Activated CD4-positive, alpha-beta T cell treated with anti-CD3 and anti-CD28 coated beads for 48 hours (primary cell): ENCODE measurements at places on chromosomes 3 and 15.

- no peak for DNase-seq
Measured at GRCh38 chr3:56890448-56891091, 88.8 kb upstream of the ARHGEF3 start.

- no peak for DNase-seq
Measured at GRCh38 chr3:72015463-72015862, 230.5 kb upstream of the PROK2 start.

DNA sequence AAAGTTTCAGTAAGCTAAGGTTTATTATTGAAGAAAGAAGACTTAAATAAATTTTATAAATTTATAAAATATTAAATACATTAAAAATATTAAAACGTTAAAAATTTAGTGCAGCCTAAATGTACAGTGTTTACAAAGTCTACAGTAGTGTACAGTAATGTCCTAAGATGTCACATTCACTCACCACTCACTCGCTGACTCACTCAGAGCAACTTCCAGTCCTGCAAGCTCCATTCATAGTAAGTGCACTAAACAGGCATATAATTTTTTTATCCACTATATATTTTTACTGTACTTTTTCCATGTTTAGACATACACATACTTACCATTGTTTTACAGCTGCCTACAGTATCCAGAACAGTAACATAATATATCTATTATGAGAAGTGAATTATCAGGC, 51.5 kb downstream of the TJP1 start:
- no peak for DNase-seq

- DNase-seq = no peak
Measured at GRCh38 chr3:12483872-12484197, 445 bp upstream of the TSEN2 start.

GRCh38 chr3:111859061-111859973, at the start of gene PHLDB2:
TSS of gene PHLDB2 (plus strand) at chr3:111859265. CDS start at chr3:111884078, 24,813 bp downstream.
- peak; percentile 60 for DNase-seq

GRCh38 chr3:123141276-123141675, 60.5 kb upstream of the SEC22A start:
- no peak for DNase-seq

DNA sequence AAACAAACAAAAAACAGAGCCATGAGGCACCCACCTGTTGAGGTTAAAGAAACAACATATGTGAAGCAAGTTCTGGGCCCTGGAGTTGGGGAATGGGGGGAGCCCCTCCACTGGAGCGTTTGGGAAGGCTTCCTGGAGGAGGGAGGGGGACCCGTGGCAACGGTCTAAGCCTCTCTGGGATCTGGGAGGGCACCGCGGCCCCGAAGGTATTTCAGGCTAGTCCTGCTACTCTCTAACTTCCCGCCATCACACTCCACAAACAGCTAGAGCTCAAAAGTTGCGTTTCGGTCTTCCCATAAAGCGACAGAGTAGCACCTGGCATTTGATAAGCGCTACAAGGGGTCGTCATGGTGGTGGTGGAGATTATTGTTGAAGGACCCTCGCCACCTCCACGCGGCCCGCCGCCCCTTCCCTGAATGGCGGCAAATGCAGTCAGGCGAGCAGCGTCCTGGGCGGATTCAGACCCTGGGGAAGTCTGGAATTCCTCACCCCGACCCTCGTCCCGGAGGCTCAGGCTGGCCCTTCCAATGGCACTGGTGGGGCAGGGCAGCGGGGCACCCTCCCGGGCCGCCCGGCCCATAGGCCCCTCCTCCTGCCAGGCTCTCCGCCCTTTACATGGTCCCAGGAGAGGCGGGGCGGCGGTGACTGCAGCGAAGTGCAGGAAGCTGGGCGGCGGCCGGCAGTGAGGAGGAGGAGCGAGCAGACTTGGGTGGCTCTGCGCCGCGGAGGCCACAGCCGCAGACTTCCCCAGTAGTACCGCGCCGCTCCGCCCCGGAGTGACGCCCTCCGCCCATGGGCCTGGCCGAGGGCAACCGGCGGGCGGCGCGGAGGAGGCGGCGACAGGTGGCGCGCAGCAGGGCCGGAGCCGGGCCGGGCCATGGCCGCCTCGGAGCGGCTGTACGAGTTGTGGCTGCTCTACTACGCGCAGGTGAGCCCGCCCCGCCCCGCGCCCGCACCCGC, at the start of gene NBEAL2:
NBEAL2 (plus strand) TSS at position 682 of the 960 bp plus-strand sequence; CDS start at position 878, 196 bp downstream.
- DNase-seq = peak; percentile 98

GRCh38 chr3:177481329-177481728, 284.0 kb upstream of the TBL1XR1 start:
- DNase-seq = no peak

DNA sequence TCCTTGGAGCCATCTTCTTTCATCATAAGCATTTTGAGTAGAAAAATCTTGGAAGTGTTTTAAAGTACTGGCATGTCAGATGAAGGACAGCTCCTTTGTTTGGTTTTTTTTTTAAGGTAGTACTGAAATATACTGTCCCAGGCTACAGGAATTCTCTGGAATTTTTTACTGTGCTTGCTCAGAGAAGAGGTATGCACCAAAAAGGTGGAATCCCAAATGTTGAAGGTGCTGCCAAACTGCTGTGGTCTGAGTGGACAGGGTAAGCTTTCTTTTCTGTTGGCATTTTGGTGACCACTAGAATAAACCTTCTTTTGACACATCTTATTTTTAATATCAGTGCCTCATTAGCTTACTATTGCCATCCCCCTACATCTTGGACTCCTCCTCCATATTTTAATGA, 7.2 kb downstream of the GNL3 start:
- no peak for DNase-seq

DNA sequence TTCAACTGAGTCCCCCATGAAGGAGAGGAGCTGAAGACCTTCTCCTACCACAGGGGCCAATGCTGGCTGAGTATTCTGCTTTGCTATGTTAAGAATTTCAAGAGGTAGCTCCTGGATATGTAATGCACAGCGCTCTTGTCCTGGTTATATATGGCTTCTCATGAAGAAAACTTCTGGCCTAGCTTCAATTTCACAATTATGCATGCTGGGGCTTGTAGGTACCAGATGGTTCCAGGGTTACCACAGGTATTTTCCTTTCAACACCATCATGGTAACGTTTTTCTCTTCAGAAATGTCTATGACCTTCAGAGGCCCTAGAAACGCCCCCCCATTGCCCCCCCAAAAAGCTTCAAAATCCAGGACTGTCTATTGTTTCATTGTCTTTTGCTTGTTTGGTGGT, 311.7 kb upstream of the ICE2 start:
- DNase-seq = no peak

DNA sequence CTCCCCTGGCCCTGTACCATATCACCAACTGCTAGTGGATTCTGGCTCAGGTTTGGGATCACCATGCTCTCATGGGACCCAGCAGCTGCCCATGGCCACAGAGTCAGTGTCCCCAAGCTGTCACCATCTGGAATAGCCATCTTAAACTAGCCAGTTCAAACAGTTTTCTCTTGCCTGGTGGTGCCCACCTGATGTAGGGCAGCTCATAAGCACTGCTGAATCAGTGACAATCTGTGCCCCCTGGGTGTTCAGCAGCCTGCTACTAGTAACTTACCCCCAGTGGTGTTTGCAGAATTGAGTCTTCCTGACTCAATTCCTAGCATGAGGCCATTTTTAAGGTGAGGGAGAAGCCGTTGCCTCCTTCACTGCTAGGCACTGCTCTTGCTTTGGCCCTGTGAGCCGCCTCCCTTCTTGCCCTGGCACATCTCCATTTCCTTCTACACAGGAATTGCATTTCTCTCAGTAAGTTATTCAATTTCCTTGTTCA, 7.9 kb downstream of the RPSA start:
- peak; percentile 39 for DNase-seq

DNA sequence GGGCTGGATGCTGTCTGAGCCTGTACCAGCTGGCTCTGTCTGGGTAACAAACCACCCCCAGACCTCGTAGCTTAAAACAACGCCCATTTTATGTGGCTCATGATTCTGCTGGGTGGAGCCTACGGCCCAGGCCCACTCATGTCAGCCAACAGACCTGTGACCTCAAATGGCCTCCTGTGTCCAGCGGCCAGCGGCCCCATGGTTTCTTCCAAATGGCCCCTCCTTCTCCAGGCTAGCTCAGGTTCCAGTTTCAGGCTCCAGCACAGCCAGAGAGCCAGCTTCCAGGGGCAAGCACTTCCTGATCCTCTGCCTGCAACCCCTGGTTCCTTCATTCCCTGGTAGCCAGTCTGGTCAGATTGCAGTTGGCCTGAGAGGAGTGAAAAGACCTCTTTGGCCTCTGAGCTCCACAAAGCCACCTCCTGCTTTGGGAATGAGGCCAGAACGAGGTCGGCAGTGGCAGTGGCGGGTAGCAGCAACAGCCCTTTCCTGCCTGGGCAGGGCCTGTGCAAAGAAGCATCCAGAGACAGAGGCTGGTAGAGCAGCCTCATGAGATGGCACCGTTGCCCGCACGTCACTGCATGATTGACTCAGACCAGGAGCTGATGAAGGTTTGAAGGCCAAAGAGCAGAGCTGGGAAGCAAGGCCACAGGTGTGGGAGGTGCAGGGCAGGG, 21.0 kb upstream of the PLXNA1 start:
- no peak for DNase-seq

GRCh38 chr3:175585898-175586297, 726.8 kb downstream of the NAALADL2 start:
- no peak for DNase-seq

DNA sequence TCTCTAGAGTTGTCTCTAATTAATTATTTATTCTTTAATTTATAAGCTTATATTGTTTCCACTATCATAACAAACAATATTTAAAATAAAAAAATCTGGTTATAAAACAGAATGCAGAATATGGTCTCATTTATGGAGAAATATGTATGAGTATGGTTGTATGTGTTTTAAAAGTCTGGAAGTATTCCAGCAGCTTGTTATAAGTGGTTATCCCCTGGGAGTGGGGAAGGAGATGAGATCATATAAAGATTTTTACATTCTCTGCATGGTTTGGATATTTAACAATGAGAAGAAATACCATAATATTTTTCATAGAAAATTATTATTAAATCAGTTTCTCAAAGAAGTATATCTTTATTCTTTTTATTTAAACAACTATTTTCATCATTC, 135.4 kb upstream of the MB21D2 start:
- no peak for DNase-seq

GRCh38 chr3:153624310-153625030, 462.4 kb downstream of the RAP2B start:
- DNase-seq = peak; percentile 52

DNA sequence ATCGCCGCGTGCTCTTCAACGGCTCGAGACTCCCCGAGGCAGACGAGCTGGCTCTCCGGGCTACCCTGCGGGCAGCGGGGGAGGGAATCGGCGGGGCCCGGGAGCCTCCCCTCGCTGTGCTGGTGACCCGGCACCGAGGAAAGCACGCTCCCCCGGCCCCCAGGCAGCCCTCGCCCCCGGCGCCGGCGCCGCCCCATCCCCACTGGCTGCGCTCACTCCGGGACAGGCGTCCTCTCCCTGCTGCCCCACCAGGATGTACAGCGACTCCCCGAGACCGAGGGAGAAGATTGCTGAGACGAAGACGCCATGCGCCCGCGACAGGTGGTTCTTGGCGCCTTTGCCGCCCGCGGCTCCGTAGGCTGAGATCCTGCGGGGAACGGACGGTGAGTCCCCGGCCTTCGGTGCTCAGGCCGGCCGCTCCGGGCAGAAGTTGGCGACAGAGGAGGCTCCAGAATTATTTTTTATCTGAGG, 1.7 kb downstream of the LTK start:
- DNase-seq = peak; percentile 35

DNA sequence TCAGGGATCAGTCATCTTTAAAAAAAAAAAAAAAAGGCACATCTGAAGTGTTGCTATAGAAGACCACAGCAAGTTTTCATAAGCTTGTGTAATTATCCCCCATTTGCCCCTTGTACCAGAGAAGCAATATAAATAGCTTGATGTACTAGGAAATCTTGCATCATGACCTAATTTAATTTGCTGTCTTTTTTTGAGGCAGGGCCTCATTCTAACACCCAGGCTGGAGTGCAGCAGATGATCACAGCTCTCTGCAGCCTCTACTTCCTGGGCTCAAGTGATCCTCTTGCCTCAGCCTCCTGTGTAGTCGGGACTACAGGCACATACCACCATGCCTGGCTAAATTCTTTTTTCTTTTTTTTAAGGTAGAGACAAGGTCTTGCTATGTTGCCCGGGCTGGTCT, 88.7 kb downstream of the ARIH1 start:
- DNase-seq = no peak

- no peak for DNase-seq
Measured at GRCh38 chr3:194935632-194936470, 250.2 kb downstream of the FAM43A start.
